AG04450 (cell line): ENCODE measurements at places on chromosomes 4 and X.
A peak's percentile ranks its signal among the peaks of the same experiment; 100 is the strongest.

GRCh38 chr4:106160560-106160959 is 155.4 kb downstream of the TBCK start:
- DNase-seq = no peak

DNA sequence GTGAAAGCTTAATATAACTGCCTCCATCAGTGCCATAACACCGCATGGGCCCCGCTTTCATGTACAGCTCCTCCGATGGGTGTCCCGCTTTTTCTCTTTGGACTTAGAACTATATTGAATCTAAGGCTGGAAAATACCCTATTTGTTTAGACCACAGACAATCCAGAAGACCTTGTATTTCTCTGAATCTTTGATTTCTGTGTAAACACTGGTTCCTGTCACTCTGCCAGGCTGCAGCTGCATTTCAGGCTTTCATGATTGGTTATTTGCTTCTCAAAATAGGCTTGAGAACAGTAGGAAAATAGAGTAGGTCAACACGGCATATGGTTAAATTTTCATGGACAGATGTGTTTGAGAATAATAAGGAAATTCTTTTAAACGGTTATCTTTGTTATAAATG is 80.0 kb downstream of the NWD2 start:
- DNase-seq = no peak

GRCh38 chrX:72001471-72001870 is 90.8 kb downstream of the NHSL2 start:
- no peak for DNase-seq

DNA sequence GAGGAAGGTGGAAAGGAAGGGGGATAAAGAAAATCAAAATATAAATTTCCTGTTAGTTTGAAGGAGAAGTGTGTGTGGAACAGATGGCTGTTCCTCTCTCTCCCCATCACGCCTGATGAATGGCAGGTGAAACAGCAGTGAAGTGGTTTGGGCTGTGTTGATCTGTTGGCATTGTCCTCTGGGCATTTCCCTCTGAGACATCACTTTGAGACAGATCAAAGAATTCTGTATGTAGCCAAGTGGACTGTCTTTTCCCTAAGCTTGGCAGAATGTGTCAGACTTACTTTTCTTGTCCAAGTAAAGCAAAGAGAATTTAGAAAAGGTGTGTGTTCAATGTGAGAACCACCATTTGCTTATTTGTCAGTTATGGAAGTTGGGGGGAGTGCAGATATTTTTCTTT is 47.5 kb downstream of the SEPTIN11 start:
- no peak for DNase-seq

DNA sequence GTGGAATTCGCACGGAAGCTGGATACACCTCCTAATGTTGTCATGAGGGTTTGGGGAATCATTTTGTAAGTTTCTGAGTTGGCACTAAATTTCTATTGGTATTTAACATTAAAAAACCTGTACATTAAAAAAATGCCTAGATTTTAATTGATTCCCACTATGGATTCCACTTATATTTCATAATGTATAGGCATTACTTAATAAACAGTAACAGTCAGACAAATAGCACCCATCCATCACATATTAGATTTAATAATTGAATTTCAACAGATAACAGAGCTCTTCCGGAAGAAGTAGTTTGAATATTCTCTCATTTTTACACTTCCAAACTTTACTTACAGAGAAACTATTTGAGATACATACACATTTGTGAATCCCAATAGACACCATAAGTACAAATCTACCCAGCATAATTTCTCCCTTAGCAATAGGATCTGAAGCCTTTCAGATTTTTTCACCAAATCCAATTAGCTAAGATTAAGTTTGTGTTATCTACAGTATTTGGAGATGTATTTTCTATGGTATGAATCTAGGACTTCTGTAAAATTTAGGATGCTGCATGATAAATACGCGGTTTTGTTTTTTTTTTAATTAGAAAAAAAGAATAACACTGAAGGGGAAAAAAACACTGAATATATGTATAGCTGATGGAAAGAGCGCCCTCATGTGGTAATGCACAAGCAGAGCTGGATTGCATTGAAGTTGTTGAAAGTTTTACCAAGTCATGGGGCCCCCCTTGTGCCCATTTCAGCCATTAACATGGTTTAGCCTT is 12.2 kb upstream of the ODAM start:
- DNase-seq = peak; percentile 1

DNA sequence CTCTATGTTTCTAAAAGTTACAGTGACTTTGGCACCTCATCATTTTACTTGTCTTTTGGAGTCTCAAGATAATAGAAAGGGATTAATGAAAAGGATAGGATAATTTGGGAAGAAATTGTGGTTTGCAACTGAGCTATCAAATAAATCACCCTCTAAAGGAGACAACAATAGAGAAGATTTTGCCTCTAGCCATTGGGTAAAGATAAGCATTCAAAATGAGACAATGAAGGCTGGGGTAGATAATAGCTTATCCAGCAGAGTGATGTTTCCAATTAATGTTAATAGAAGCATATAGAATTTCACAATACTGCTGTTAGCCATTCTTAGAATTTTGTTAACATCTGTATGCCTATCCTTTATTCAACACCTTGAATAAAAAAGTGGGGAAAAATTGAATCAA is 1177.6 kb downstream of the ADGRL3 start:
- DNase-seq = no peak

DNA sequence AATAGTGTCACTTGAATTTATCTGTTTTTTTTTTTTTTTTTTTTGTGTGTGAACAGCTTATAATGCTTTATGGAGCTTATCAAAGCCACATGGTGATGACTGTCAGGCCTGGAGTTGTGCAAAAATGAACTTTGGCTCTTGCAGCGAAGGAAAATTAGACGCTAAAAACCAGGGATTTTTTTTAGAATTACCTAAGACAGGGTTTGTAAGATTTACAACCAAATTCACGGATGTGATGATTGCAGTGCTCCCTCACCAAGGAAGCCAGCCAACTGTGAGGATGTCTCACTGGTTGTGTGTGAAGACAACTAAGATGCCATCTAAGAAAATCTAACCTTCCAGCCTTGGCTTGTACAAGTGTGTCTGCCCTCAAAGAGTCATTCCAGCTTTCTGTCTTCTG is 127.1 kb upstream of the SLC4A4 start:
- DNase-seq = no peak

- peak; percentile 82 for DNase-seq
Measured at GRCh38 chr4:16627999-16628398, 270.4 kb downstream of the LDB2 start.

- no peak for DNase-seq
Measured at GRCh38 chr4:153420361-153420760, 45.8 kb upstream of the TMEM131L start.

DNA sequence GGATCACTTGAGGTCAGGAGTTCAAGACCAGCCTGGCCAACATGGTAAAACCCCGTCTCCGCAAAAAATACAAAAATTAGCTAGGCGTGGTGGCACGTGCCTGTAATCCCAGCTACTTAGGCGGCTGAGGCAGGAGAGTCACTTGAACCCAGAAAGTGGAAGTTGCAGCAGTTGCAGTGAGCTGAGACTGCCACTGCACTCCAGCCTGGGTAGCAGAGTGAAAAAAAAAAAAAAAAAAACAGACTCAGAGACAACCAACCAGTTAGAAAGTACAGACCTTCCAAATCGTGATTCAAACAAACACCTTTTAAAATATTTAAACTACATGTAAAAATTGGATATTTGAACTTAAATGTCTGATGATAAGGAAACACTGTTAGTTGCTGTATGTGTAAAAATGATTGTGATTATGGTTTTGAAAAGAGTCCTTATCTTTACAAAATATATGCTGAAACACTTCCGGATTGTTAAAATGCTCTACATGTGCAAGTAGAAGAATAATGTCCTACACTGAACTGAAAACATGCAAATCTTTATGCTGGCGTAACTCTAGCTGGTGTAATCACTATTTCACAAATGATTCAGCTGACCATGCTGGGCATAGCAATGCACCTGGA is 37.8 kb downstream of the SH3KBP1 start:
- no peak for DNase-seq

DNA sequence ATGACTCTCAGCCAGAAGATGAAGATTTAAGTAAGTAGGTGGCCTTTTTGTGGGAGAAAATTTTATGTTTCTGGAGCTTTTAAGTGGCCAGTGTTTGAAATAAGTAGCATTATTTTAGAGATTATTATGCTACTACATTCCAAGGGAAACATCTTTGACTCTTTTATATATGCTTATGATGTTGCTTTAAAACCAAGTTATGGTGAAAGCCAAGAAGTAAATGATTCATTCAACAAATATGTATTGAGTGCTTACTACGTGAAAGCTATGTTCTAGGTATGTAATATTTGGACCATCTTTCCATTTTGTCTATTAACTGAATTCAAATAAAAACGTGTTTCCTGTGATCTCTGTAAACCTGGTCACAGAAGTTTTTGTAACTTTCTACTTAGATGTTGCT is 58.3 kb downstream of the ZFX start:
- no peak for DNase-seq

GRCh38 chrX:136061696-136062095 is 76.5 kb downstream of the SLC9A6 start:
- no peak for DNase-seq

DNA sequence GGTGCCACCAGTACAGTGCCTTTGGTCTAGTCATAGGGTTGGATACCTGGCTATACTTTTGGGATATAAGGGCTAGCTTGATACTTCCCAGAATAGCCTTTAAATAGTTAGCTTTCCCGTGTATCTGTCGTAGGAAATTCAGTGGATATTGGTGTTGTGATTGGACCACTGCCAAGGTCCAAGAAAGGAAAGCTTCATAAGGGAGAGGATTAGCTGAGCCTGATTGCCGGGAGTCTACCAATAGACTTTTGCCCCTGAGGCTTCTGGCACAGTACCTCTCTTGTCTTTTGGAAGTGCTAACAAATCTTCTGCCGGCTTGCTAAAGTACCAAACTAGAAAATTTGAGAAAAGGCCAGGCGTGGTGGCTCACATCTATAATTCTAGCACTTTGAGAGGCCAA is 350.6 kb downstream of the CHIC1 start:
- no peak for DNase-seq

DNA sequence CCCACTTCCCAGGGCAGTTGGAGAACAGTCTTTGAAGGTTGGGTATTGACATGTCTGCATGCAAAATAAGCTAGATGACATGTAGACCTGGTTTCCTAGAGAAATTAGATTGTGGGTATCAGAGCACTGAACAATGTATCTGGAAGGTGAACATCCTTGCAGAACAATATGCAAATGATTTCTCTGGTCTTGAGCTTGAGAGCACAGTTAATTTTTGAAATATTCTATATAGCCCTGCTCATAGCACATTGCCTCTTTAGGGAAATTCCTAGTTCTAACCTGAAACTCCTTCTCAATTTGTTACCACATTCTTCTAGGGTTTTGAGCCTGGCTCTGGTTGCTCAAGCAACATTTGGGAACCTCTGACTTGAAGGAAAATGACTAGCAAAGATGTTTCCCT is 41.6 kb upstream of the LAS1L start:
- DNase-seq = no peak

DNA sequence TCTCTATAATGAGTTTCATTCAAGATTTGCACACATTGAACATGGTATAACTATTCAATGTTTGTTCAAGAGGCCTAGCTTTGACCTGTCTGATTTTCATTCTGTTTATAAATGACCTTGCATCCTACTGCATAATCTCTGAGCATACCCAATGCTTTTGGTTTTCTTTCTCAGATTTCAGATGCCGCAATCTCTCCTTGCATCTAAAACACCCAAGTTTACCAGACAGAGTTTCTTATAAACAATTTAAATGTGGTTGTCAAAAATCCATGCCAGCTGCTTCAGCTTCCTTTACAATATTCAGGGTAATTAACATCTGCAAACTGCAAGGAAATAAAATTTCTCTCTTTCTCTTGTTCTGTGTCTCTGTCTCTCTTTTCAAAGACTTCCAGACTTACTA is 123.0 kb upstream of the PCDH18 start:
- no peak for DNase-seq

DNA sequence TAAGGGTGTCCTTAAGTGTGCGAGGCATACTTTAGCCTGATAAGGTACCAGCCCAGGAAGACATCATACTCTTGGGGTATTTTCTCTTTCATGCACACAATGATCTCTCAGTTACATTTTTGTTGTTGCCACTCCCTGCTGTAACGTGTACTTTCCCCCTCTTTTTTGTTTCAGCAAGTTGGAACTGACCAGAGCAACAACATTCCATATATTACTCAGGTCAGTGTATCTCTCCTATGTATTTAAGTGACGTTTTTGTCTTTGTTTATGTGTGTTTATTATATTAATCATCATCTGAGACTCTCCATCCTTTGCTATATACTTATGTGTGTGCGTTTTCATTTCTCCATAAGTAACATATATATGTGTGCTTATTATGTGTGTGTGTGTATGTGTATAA is 71.3 kb upstream of the VBP1 start:
- no peak for DNase-seq

- no peak for DNase-seq
Measured at GRCh38 chr4:3708103-3708510, 58.1 kb upstream of the ADRA2C start.

- DNase-seq = no peak
Measured at GRCh38 chr4:81452452-81453006, 19.2 kb downstream of the RASGEF1B start.

DNA sequence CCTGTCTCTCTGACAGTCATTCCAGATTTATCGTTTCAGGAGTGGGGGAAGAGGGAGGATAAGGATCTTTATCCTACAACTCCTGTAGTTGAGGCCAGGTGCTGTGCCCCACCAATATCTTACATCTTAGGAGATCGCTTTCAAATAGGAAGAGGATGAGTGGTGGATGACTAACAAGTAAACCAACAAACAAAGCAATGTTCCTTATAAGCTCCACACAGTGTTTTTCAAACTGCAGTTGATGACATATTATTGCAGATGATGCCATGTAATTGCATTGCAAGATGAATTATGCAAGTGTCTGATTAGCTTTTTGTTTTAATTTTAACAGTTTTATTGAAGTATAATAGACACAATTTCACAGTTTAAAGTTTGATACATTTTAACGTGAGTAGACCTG is 35.8 kb upstream of the TMEM164 start:
- DNase-seq = no peak
